NCI-H2171 (cell line): ENCODE measurements at places on chromosomes 2 and 18.

DNA sequence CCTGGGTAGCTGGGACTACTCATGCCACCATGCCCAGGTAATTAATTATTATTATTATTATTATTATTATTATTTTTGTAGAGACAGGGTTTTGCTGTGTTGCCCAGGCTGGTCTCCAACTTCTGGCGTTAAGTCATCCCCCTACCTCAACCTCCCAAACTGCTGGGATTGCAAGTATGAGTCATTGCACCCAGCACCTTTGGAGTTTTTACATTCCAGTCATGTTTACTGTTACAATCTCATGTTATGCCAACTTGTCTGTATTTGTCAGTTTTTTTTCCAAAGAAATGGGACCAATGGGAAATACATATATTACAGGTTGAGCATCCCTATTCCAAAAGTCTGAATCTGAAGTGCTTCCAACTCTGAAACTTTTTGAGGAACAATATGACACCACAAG is 903.8 kb downstream of the SLC4A3 start:
- no peak for DNase-seq

DNA sequence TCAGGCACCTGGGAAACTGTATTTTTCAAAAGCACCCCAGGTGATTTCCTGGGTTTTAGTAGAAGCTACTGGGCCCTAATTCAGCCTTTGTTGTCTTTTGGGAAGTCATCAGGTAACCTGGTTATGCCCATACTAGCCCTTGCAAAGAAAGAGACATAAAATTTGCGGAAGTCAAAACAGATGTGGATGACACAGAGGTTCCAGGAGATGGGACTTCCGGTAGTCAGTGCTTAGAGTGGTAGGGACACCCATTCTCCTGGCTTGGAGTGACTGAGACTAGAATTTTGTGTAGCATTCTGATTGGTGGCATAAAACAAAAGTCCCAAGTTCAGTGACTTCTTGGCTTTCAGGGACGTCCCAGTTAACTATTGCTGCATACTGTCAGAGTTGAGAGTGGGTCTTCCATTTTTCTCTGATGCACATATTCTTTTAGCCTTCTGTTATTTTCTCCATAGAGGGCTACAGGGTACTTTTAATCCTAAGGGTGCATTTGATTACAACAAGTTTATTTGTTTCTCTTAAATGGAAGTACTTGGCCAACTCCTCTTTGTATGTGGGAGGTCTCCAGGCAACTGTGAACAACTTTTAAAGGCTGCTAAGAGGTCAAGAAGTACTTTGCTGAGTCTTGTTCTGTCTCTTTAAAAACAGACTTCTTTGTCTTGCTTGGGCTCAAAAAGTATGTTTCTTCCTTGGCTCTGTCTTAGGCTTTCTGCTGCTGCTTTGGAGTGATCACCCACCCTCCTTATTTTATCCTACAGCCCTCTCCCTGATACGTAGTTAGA is 8.8 kb downstream of the NAB1 start:
- DNase-seq = no peak

DNA sequence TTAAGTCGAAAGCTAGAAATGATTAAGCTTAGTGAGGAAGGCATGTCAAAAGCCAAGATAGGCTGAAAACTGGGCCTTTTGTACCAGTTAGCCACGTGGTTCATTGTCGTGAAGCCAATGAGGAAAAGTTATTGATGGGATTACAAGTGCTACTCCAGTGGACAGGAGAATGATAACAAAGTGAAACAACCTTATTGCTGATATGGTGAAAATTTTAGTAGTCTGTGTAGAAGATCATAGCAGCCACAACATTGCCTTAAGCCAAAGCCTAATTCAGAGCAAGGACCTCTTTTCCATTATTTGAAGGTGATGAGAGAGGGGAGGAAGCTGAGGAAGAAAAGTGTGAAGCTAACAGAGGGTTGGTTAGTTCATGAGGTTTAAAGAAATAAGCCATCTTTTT is 24.1 kb upstream of the RAMP1 start:
- DNase-seq = no peak

DNA sequence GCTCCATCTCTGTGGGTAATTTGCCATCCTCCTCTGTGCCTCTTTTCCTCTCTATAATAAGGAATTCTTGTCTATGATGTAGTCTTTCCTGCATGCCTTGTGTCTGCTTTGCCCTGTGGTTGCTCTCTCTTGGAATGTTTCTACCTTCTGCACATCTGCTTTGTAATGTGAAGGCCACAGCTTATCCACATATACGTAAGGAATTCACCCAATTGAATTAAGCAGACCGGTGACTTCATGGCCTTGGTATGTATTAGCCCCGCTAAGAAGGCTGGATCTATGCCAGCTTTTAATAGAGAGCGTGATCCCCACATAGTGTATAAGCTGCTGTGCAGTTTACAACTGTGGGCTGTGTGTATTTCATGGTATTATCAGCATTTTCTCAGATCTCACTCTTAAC is 274.7 kb downstream of the RNF144A start:
- no peak for DNase-seq

- DNase-seq = no peak
Observed at GRCh38 chr2:70757360-70757759, 10.6 kb downstream of the ADD2 start.
